ENCODE measurements at places on chromosomes 7 and 10. TPM values are rescaled to one million over a fixed set of nuclear protein-coding genes. Genes with fewer than 3 reads are reported as not detected.

Gene HOXA2
- 1.3 TPM for polyA plus RNA-seq

DNA sequence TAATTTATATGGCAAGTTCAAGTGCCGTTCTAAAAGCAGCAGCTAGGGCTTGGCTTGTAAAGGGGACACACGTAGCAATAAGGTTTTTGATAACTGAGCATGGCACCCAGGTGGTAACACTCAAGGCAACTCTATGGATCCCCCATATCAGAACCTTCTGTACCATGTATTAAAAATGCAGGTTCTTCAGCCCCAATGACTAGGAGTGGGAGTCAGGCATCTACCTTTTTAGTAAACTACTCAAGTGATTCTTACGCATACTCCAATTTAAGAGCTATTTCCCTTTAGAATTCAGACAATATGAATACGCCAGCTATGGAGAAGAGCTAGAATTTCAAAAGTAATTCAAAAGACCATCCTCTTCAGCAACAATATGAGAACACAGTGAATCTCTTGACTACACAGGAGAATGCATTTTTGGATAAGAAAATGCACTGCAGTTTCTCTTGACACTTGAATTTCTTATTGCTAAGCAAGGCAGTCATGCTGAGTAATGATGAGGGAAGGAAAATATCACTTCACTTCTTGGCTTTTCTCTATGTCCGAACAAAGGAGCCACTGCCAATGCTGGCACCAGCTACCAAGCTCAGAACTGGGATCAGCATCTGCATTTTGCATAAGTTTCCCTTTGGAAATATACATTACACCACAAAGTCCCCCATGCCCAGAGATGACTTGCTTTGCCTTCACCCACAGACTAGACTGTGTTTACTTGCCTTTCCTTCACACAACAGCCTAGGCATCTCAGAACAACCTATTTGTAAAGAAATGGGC lies 53.5 kb downstream of the ABLIM1 start:
- peak overlapping the region; percentile 47 for H3K27ac ChIP-seq
- H3K4me1 ChIP-seq: peaks cover 13% of the 10 kb centered on the region
- H3K27me3 ChIP-seq: no peaks in the 10 kb centered on the region
- peaks cover 9% of the 10 kb centered on the region for H3K36me3 ChIP-seq
- peak; percentile 11 for DNase-seq
- no peak overlapping the region for H3K4me3 ChIP-seq

DNA sequence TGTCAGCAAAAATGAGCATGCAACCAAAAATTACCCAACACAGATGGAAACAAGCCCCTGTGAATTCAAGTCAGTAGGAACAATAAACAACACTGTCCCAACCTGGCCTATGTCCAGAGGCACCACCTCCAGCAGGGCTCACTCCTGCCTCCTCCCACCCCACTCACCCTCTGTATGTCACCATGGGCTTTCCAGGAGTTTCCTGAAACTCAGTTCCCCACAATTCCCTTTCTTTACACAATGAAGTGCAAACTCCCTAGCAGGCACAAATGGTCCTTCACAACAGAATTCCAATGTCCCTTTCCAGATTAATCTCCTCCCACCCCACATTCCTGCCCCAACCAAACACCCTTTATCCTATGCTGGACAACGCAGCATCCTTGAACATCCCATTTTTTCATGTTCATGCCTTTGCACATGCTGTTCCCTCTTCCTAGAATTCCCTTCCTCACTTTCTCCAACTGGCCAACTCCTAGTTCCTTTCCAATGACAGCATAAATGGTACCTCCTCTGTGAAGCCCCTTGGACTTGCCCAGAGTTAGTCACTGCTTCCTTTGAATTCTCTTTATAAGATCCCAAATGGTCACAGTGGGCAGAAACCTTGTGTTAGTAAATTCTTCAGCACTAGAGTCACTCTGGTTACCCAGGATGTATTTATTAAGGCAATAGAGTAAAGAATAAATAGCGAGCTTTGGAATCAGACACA lies 157.5 kb downstream of the SLIT1 start:
- no peaks in the 10 kb centered on the region for H3K27me3 ChIP-seq
- H3K27ac ChIP-seq: no peak overlapping the region
- no peaks in the 10 kb centered on the region for H3K4me1 ChIP-seq
- H3K4me3 ChIP-seq: no peak overlapping the region

DNA sequence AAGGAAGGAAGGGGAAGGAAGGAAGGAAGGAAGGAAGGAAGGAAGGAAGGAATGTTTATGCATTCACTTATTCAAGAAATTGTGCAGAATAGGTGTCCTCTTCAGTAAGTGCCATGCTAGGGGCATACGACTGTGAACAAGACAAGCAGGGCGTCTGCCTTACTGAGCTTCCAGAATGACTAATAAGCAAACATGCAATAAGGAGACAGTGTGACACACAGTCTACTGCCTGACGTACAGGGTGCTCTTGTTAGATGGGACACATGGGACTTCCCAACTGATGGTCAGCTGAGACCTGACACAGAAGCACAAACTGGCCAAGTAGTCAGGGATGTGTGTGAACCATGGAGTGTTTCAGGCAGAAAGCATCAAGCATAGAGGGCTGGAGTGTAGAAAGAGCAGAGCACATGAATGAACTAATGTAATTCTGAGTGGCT lies 18.2 kb downstream of the DNAJC12 start:
- no peaks in the 10 kb centered on the region for H3K36me3 ChIP-seq
- no peaks in the 10 kb centered on the region for H3K4me1 ChIP-seq
- no peak overlapping the region for H3K27ac ChIP-seq
- DNase-seq: no peak
- no peak overlapping the region for H3K4me3 ChIP-seq

- no peak overlapping the region for H3K27ac ChIP-seq
- H3K4me3 ChIP-seq: no peak overlapping the region
- DNase-seq: no peak
- H3K4me1 ChIP-seq: no peaks in the 10 kb centered on the region
- H3K36me3 ChIP-seq: no peaks in the 10 kb centered on the region
- H3K27me3 ChIP-seq: no peaks in the 10 kb centered on the region
Measured at GRCh38 chr10:116001976-116002375, 271.0 kb downstream of the GFRA1 start.

DNA sequence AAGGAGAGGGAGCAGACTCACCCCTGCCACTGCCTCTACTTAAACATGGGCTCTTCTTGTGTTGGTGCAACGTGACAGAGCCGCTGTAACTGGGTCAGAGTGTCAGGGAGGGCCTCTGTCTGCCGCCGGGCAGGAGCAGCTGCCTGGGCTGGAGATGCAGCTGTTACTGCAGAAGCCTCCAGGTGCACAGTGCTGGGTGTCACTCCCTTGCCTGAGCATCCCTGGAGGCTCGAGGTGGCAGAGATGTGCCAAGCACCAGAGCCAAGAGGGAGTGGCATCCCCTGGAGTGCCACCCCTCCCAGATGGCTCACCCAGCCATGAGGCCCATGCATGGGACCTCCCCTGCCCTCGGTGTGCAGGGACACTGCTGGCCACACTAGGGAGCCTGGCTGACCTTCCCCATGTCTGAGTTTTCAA lies 145.7 kb downstream of the PRPF18 start:
- H3K36me3 ChIP-seq: no peaks in the 10 kb centered on the region
- H3K4me1 ChIP-seq: no peaks in the 10 kb centered on the region
- H3K4me3 ChIP-seq: no peak overlapping the region

All from kidney (tissue), 22 donors.